Prostate gland (tissue), 2 donors: ENCODE measurements at places on chromosomes 6 and 20.

DNA sequence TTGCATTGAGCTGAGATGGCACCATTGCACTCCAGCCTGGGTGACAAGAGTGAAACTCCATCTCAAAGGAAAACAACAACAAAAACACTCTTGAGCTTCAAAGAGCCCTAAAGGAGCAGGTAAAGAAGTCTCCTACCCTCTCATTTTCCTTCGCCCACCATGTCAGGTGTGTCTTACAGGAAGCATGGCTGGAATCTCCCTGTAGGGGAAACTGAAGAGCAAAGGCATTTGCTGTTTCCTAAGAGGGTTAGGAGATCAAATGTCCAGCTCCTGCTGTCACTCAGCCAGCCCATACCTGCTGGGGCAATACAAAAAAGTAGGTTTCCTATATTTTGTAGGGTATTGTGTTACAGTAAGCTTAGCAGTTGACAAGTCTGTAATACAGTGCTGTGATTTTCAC lies 43.3 kb downstream of the SPATA2 start:
- DNase-seq: no peak
- H3K27me3 ChIP-seq: no peaks in the 10 kb centered on the region
- no peaks in the 10 kb centered on the region for H3K36me3 ChIP-seq
- no peaks in the 10 kb centered on the region for H3K4me1 ChIP-seq
- H3K27ac ChIP-seq: no peak overlapping the region

GRCh38 chr6:82074556-82074955 lies 173.0 kb downstream of the IBTK start:
- no peaks in the 10 kb centered on the region for H3K27me3 ChIP-seq
- H3K4me1 ChIP-seq: no peaks in the 10 kb centered on the region
- no peak for DNase-seq
- no peak overlapping the region for H3K27ac ChIP-seq

DNA sequence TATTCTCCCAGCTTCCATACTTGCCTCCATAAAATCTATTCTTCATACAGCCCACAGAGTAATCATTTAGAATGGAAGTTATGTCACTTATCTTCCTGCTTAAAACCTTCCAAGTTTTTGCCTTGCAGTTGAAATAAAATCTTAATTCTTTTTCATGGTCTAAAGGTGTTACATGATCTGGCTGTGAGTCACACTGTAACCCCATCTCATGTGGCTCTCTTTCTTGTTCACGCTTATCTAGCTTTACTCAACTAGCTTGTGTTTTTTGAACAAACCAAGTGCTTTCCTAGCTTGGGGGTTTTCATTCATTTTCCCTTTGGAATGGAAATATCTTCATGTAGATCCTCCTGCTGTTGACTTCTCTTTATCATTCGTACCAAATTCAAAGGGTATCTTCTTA lies 23.6 kb upstream of the THEMIS start:
- H3K4me3 ChIP-seq: no peak overlapping the region
- H3K36me3 ChIP-seq: no peaks in the 10 kb centered on the region
- DNase-seq: no peak
- H3K27me3 ChIP-seq: no peaks in the 10 kb centered on the region
- H3K27ac ChIP-seq: no peak overlapping the region

DNA sequence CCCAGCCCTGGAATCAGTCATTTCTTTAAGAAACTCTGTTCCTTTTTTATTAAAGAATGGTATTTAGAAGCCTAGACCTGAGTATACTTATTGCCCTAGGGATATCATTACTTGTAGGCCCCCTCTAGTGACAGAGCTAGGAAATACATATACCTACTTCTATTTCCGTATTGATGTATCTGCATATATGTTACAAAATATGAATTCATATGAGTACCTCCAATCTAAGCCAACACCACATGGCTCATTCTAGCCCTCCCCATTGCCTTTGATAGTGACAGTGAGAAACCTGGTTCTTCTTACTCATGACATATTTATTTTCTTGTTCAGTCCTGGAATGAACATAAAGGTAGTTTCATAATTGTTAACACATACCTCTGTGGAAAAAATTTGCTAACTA lies 137.2 kb downstream of the FARS2 start:
- H3K27ac ChIP-seq: no peak overlapping the region
- no peak for DNase-seq
- H3K36me3 ChIP-seq: no peaks in the 10 kb centered on the region
- no peak overlapping the region for H3K4me3 ChIP-seq
- no peaks in the 10 kb centered on the region for H3K27me3 ChIP-seq

DNA sequence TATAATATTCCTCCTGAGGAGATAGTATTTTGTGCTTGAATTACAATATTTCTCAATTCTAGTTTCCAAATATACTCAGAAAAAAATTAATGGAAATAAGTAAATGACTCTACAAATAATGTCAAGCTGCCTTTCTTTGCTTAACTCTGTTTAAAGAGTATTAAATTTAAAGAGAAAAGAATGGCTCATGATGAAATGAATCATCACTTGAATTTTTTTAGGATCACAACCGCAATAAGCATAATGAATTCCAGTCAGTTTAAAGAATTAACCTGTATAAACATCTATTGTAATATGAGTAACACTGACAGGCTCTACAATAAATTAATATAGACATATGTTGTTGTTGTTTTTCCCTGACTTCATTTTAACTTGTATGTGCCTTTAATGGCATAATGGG lies 266.2 kb upstream of the ADGRB3 start:
- no peak for DNase-seq
- H3K36me3 ChIP-seq: no peaks in the 10 kb centered on the region
- no peak overlapping the region for H3K27ac ChIP-seq
- no peak overlapping the region for H3K4me3 ChIP-seq
- H3K27me3 ChIP-seq: no peaks in the 10 kb centered on the region

DNA sequence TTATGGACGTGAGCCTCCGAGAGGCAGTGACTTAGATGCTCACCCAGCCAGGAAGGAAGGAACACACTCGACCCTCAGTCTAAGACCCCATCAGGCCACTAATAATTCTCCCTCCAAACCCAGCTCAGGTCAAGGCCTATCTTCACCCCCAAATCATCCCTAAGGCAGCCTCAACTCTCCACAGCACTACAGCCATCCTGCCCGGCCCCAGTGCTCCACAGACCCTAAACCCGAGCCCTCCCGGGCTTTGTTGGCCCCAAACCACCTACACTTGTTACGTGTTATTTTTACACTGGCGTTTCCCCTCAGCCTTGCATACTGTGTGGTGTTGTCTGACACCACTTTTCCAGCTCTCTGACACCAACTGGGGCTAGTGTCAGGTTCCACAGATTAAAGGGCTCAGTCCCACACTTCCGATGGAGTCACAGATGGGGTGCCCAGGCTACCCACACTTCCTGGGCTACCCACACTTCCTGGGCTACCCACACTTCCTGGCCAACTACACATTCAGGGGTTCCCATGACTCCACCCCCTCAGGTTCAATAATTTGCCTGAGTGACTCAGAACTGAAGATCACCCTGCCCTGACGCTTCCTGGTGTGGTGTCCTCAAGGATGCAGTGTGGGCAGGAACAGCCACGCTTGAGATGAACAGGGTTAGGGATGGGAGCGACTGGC lies 25.3 kb downstream of the RBCK1 start:
- H3K36me3 ChIP-seq: peaks cover 10% of the 10 kb centered on the region
- DNase-seq: no peak
- no peaks in the 10 kb centered on the region for H3K4me1 ChIP-seq
- no peak overlapping the region for H3K27ac ChIP-seq
- H3K4me3 ChIP-seq: no peak overlapping the region

- H3K36me3 ChIP-seq: no peaks in the 10 kb centered on the region
- H3K4me3 ChIP-seq: no peak overlapping the region
- H3K27ac ChIP-seq: no peak overlapping the region
- H3K27me3 ChIP-seq: no peaks in the 10 kb centered on the region
- no peak for DNase-seq
Measured at GRCh38 chr6:11142296-11143027, 30.9 kb upstream of the ERVFRD-1 start.

- no peak for DNase-seq
- no peaks in the 10 kb centered on the region for H3K36me3 ChIP-seq
- H3K4me3 ChIP-seq: no peak overlapping the region
- no peaks in the 10 kb centered on the region for H3K27me3 ChIP-seq
- no peak overlapping the region for H3K27ac ChIP-seq
- no peaks in the 10 kb centered on the region for H3K4me1 ChIP-seq
Measured at GRCh38 chr6:32627831-32628230, 9.4 kb upstream of the HLA-DQA1 start.

- H3K4me1 ChIP-seq: no peaks in the 10 kb centered on the region
- H3K36me3 ChIP-seq: no peaks in the 10 kb centered on the region
- peak; percentile 1 for DNase-seq
Measured at GRCh38 chr20:43821795-43822194, 92.9 kb upstream of the TOX2 start.
